ENCODE measurements at places on chromosomes 4 and X. TPM values are rescaled to one million over a fixed set of nuclear protein-coding genes. Genes with fewer than 3 reads are reported as not detected.

Gene ARMCX2
- polyA plus RNA-seq = not detected

Gene OTC
- 0.25 TPM for polyA plus RNA-seq

Gene TCEAL5
- not detected for polyA plus RNA-seq

DNA sequence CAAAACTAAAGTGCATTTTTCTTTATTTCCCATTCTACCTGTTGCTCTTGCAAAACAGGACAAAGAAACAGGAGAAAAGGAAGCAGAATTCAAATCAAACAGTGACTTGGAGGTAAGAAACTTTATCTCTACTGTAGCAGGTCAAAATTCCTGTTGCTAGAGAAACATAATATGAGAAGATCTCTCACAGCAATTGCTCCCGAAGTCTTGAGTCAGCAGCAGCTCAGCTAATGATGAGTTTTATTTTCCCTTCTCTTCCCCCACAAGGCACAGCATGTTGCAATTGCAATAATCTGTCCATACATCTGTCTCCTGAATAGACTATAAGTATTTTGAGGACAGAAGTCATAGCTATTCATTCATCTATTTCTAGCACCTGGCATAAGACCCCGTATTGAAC lies 112.7 kb downstream of the CLNK start:
- H3K4me3 ChIP-seq = no peak overlapping the region
- no peaks in the 10 kb centered on the region for H3K36me3 ChIP-seq
- DNase-seq = no peak
- no peaks in the 10 kb centered on the region for H3K27me3 ChIP-seq

GRCh38 chr4:81359207-81359606 lies 112.5 kb downstream of the RASGEF1B start:
- no peaks in the 10 kb centered on the region for H3K27me3 ChIP-seq
- DNase-seq = no peak

DNA sequence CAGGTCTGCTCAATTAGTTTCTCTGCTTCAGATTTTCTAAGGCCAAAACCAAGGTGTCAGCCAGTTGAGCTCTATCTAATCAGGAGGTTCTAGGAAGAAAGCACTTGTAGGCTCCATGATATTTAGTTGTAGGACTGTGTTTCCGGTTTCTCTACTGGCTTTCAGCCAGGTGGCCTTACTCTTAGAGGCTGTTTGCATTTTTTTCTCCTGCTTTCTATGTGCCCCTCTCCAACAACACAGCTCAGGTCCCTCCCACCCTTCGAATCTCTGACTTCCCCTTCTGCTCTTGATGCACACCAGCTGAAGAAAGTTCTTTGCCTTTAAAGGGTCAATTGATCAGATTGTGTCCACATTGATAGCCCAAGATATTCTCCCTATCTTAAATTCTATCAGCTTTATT lies 245.2 kb downstream of the RAB28 start:
- no peak overlapping the region for H3K27ac ChIP-seq
- no peak for DNase-seq
- H3K36me3 ChIP-seq = no peaks in the 10 kb centered on the region
- H3K27me3 ChIP-seq = no peaks in the 10 kb centered on the region

DNA sequence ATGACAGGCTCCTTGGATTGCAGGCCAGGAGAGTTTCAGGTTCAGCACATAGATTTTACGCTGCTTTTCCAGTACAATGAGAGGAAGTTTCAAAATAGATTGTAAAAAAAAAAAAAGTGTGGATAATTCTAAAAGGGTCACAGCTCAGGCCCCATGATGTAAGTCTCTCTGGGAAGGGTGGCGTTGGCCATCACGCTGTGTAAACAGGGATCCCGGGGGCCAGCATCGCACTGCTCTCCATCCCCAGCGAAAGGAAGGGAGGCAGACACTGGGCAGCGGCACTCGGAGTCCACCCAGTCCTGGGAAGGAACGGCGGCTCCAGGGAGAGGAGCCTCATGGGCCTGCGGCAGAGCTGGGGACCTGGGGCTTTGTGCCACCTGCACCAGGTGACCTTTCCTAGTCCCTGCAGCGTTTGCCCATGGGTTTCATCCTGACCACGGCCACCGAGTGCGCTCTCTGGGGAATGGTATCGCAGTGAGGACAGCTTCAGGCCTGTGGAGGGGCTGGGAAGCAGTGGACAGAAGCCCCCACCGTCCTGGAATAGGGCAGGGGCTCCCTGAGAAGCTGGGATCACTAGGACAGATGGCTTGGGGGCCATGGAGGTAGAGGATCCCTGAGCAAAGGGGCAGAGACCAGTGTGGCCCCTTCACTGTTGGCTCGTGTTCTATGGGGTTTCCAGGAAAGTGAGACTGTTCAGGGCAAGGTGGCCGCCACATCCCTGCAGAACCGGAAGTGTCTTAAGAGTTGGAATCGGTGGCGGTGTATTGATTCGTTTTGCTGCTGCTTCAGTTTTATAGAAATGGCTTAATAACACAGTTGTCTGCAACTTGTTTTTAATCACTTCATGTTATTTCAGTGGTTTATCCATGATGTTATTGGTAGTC lies 38.9 kb downstream of the RGS12 start:
- DNase-seq = no peak
- peaks cover 16% of the 10 kb centered on the region for H3K4me1 ChIP-seq
- no peak overlapping the region for H3K4me3 ChIP-seq
- H3K27me3 ChIP-seq = no peaks in the 10 kb centered on the region
- 0 out of 2 replicates have a peak, but pooled peaks cover 4% of the 10 kb centered on the region for H3K36me3 ChIP-seq

DNA sequence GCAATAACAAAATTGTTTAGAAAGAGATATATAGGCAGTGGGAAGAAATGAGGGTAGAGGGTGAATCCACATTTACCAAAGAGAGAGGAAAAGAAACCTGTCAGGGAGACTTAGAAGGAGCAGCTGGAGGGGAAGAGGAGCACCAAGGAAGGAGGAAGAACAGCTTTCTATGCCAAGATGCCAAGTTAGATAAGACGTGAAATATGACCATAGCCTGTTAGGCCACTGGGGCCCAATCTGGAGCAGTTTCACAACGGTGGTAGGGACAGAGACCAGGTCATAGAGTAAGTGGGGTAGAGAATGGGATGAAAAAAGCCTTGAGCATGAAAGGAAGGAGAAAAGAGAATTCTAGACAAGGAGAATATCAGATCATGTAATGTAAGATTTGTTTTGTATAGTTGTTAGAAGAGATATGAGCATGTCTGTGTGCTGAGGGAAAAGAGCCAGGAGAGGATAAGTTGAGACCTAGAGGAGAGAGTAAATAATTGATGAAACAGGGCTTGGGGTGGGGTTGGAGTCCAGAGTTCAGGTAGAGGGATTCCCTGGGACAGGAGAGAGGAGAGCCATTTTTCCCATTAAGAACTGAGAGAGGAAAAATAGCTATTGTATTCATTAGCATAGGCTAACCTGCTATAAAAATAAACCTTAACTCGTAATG lies 4.4 kb upstream of the SOWAHB start:
- H3K27me3 ChIP-seq = peaks cover 8% of the 10 kb centered on the region
- no peak overlapping the region for H3K4me3 ChIP-seq
- H3K27ac ChIP-seq = no peak overlapping the region
- no peaks in the 10 kb centered on the region for H3K36me3 ChIP-seq
- DNase-seq = peak; percentile 68

DNA sequence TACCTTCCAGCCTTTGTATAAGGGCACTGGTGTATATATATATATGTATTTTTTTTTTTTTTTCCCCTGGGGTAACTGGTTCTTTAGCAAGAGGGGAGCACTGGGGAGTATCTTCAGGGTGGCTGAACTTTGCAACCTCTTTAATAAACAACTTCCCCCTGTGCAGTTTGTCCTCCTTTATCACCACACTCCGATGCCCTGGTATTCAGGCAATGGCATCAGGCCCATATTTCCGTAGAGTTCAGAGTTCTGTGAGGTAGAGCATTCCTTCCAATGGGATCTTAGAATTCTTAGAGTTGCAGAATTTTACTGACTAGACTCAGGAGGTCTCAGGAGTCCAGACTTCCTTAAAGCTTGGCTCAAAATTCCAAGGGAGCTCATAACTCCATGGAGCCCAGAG lies 24.6 kb downstream of the NYX start:
- H3K27ac ChIP-seq = no peak overlapping the region
- H3K4me1 ChIP-seq = peaks cover 56% of the 10 kb centered on the region
- no peaks in the 10 kb centered on the region for H3K27me3 ChIP-seq

- no peak for DNase-seq
- H3K4me1 ChIP-seq = peaks cover 13% of the 10 kb centered on the region
- no peak overlapping the region for H3K27ac ChIP-seq
- H3K36me3 ChIP-seq = no peaks in the 10 kb centered on the region
These were observed 26.6 kb upstream of the AMELX start for GRCh38 chrX:11266573-11267003.

DNA sequence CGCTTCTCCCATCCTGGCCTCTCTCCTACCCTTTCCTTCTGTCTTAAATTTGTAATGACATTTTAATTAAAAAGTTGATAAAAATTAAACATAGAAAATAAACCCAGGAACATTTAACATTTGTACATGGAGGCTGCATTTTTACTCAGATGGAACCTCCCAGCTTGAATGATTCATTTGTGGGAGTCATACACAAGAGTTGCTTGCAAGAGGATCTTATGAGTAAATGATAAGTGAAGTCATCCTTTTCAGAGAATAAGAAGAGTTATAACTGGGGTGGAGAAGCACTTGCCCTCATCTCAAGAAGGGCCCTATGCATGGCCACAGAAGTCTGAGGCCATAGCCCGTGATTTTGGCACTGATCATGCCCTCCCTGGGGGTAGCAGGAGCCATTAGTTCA lies 482.9 kb upstream of the BOD1L1 start:
- no peaks in the 10 kb centered on the region for H3K36me3 ChIP-seq
- no peak overlapping the region for H3K4me3 ChIP-seq
- H3K4me1 ChIP-seq = no peaks in the 10 kb centered on the region
- no peak for DNase-seq
- H3K27me3 ChIP-seq = no peaks in the 10 kb centered on the region
- no peak overlapping the region for H3K27ac ChIP-seq

GRCh38 chr4:185567381-185568376 lies 32.4 kb upstream of the PDLIM3 start:
- DNase-seq = peak; percentile 80
- H3K4me1 ChIP-seq = peaks cover 42% of the 10 kb centered on the region
- no peaks in the 10 kb centered on the region for H3K36me3 ChIP-seq
- no peaks in the 10 kb centered on the region for H3K27me3 ChIP-seq

Data from HepG2 (cell line).